Gastroesophageal sphincter (tissue), 4 donors: ENCODE measurements at places on chromosomes 13 and 19. TPM values are rescaled to one million over a fixed set of nuclear protein-coding genes. Genes with fewer than 3 reads are reported as not detected.

Gene CADM4
- 27.1 TPM for total RNA-seq

GRCh38 chr13:53856573-53857195 lies 828.1 kb downstream of the OLFM4 start:
- ATAC-seq, result no peak

Gene ZNF99
- not detected for total RNA-seq

DNA sequence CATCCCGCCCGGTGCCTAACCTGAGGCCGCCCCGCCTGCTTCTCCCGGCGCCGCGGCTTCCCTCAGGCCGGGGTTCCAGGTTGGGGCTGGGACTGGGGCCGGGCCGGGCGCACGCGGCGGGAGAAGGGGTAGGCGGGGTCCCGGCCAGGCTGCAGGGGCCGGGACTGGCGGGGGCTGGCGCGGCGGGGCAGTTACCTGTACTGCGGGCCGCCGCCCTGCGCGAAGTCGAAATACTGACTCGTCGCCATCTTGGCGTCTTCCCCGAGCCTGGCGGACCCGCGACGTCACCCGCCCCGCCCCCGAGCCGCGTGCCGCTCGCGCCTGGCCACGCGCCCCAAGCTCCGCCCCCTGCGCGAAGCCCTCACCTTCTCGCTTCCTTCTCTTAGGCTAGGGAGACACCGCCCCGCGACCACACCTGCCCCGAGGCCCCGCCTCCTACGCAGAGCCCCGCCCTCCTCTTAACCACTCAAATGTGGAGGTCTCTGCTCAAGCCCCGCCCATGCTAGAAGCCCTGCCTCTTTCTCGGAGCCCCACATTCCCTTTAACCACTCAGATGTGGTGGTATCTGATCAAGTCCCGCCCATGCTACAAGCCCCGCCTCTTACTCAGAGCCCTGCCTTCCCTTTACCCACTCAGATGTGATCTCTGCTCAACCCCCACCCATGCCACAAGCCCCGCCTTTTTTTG lies at the start of gene ZFR2:
TSS of gene ZFR2 (minus strand) at position 269 of the 687 bp plus-strand sequence. CDS start at position 248, 21 bp downstream.
- no peak for ATAC-seq

GRCh38 chr19:2750808-2751437 lies 11.1 kb upstream of the SLC39A3 start:
- ATAC-seq, result no peak

DNA sequence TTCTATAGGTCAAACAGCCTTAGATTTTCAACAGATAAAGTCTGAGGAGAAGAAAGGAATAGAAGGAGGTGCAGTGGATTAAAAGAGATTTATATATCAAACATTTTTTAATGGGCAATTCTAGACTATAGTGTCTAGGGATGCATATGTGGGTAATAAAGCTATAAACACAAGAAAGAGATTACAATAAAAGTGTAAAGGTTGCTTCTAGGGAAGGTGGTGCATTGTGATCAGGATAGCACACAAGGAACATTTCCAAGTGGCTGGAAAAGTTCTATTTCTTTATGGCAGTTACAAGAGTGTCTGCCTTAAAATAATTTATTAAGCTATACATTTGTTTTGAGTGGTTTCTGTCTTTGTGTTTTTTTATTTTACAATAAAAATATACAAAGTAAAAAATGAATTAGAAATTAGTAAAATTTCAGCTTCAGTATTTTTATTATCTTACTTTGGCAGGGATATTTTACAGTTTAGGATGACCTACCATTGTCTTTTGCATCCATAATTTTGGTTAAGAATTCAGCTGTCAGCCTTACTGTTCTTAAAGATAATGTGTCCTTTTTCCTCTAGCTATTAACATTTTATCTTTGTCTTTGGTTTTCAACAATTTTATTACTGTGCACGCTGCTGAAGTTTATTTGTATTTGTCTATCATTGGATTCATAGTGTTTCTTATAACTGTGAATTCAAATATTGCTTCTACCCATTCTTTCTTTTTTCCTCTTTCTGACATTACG lies 221.8 kb downstream of the LACC1 start:
- no peak for ATAC-seq
